ENCODE measurements at places on chromosomes 1 and 21. TPM values are rescaled to one million over a fixed set of nuclear protein-coding genes. Genes with fewer than 3 reads are reported as not detected.
A peak's percentile ranks its signal among the peaks of the same experiment; 100 is the strongest.

DNA sequence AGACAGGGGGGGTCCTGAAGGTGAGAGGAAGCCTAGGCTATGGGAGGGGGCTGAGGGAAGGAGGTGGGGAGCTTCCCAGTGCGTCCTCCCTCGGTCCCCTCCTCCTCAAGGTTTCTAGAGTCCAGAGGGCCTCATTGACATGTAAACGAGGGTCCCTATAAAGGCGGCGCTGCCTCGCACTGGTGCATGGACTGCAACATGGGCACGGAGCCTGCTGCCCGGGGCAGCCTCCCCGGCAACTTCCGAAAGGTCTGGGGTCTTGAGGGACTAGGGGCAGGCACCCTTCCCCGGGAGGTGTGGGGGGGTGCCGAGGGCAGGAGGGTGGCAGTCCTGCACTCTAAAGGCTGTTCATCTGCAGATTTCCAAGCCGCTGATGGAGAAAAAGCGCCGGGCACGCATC is at the start of gene HES3:
Gene HES3, plus strand, starts transcription at position 187 of the 400 bp plus-strand sequence. Its CDS starts 187 bp downstream, at position 374.
- DNase-seq: no peak

- no peak for DNase-seq
These were observed 10.1 kb downstream of the GLIS1 start for GRCh38 chr1:53728702-53729455.

DNA sequence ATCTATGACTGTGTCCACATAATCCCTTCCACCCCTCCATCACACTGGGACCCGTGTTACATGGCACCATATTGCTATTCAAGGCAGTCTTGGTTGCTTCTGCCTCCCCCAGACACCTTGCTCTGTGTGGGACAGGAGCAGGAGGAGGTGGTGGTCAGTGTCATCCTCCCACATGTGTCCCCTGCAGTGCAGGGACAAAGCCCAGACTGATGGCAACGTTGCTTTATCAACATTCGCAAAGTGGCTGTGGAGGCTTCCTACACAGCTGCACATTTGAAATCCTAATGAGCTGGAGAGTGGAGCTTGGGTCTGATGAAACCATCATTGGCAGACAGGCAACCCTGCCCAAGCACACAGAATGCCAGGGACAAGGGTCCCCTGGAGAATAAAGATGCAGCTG is 26.2 kb downstream of the TRIM67 start:
- peak; percentile 45 for DNase-seq

DNA sequence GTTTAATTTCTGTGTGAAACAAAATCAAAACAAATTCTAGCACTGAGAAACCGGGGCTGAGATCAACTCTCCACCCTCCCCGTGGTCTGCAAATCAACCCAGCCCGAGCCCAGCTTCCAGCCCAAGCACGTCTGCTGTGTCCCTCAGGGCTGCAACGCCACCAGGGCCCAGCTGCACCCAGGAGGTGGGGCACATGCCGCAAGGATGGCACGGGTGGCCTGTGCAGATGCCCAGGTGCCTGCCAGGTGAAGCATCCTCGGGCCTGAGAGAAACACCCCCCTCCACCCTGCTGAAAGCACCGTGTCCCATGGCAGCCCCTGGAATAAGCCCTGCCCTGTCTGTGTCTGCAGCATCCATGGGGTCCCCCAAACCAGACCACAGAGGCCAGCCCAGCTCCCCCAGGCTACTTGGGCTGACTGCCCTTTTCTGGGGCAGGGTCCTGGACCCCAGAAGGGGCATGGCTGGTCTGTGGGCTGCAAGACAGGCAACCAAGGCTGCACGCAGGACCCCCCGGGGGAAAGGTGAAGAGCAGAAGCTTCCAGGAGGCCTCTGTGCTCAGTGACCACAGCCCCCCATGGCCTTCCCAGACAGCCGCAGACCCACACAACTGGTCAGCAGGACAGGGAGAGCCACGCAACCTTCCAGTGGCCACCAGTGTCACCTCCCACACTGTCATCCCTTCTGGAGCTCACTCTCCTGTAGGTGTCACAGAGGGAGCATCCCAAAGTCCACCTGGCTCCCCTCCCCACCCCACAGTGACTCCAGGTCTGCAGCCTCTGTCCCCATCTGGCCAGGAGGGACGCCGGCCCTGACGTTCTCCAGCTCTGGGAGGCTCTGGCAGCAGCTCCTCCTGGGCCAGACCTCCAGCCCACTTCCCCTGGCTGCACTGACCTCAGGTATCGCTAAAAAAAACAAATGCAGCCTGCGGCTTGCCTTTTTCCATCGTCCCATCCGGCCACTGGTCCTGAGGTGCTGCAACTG is 7.7 kb downstream of the WNT9A start:
- peak; percentile 82 for DNase-seq

- DNase-seq: no peak
These were observed 41.9 kb upstream of the NTNG1 start for GRCh38 chr1:107098961-107099360.

GRCh38 chr1:64518692-64519481 is 49.0 kb downstream of the CACHD1 start:
- no peak for DNase-seq

- no peak for DNase-seq
These were observed 31.6 kb downstream of the IGSF5 start for GRCh38 chr21:39776589-39776988.

Gene RAD54L
- not detected for total RNA-seq

DNA sequence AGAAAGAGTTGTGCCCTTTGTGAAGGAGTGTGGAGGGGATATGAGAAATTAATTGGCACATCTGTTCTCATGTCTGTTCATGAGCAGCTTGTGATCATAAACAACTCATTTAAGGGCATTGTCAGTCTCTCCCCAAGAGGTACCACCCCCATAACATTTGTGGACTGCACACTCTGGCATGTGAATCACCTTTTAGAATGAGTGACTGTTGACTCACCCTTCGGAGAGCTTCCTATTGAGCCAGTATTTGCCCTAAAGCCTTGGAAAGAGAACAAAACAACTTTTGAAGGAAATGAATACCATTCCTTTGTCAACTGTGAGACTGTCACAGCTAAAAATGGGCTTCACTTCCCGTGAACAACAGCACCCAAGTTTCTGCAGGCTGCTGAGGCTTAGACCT is 27.5 kb upstream of the MYSM1 start:
- DNase-seq: no peak

Data from mesenteric fat pad (tissue), 1 donor.